ENCODE measurements at places on chromosomes 5 and 9.

DNA sequence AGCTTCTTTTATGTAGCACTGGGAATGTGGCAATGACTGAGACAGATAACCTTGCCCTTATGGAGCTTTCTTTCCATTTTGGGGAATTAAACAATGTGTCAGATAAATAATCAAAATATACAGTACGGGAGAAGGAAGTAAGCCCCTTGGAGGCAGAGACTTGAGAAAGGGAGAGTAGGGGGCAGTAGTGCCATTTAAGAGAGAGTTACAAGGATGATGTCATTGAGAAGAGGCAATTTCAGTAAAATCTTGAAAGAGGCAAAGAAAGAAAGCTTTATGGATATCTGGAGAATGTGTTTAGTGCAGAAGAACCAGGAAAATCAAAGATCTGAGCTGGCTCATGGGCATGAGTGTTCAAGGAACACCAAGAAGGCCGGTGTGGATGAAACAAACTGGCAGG lies 77.3 kb downstream of the KCTD16 start:
- DNase-seq, result no peak

- DNase-seq, result no peak
Measured at GRCh38 chr9:112887381-112887780, 3.3 kb downstream of the SLC46A2 start.

DNA sequence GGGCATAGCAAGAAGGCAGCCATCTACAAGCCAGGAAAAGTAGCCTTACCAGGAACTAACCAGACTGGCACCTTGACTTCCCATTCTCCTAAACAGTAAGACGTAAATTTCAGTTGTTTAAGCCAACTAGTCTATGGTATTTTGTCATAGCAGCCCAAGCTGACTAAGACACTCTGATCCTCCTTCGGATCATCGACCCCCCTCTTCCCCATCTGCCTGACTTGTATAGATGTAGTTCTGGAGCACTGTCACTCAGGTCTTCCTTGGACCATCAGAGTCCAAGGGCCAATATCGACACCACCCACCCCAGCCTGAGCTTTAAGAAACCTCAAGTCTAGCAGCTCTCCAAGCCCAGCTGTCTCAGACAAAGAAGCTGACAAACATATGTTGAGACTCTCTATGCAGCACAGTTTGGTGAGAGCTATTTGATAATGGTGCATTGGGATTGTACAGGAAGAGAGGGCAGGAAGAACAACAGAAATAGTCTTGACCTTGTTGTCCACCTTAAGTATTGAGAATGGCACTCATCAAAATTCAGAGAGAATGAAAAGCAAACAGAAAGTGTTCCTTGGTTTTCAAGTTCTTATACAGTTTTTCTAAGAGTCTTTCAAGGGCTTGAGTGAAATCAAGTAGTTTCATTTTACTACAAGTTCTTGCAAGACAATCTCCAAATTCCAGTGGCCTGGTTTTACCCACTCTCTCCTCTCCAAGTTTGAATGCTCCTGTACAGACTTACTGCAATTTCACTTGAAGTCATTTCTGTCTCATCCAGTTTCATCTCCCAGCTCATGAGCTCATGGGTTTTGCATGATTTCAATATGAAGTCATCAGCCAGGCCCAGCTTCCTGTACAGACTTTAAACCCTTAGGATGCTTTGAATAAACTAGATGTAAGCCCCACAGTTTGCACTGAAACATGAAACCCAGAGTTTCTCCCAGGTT lies 122.3 kb upstream of the RAI14 start:
- DNase-seq, result no peak

GRCh38 chr5:43037636-43038495 lies 2.3 kb downstream of the ANXA2R start:
- DNase-seq, result no peak

DNA sequence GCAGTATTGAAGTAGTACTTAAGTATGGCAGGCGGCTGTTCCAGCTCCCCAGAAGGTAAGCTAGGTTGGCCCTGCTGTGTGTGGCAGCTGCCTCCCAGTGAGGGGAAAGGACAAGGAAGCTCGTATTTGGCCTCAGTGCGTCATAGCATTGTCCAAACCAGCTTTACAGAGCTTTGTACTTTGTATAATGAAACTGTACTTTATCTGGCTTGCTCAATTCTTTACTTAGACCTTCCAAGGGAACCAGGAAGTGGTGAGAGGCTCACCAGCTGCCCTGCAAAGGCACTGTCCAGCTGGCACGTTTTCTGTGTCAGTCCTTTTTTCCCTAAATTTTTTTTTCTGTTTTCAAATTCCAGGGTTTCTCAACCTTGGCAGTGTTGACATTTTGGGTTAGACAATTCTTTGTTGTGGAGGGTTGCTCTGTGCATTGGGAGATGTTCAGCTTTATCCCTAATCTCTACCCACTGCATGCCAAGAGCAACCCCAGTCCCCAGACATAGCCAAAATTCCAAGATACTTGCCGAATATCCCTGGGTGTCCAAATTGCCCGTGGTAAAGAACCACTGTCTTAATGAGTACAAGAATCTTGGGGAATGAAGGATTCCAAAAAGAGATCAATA lies 474.5 kb downstream of the LRRC70 start:
- no peak for DNase-seq

DNA sequence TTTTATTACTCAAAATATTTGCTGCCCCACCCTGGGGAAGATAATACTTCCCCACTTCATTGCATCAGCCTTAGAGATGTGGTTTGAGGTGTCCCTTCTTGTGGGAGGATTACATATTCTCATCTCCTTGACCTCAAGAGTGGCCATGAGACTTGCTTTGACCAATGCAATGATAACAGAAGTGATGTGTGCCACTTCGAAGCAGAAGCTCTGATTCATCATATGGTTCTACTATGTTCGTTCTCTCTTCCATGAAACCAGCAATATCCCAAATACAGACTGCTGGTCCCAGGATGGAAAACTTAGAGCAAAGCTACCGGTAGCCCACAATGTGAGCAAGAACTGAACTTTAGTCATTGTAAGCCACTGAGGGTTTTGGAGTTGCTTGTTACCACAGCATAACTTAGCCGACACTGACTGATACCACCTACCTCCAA lies 92.0 kb downstream of the THBS4 start:
- DNase-seq, result no peak

GRCh38 chr5:50967563-50968355 lies 301.3 kb downstream of the PARP8 start:
- DNase-seq, result peak; percentile 72

GRCh38 chr9:109313351-109313750 lies 7.5 kb downstream of the EPB41L4B start:
- DNase-seq, result no peak

- no peak for DNase-seq
Measured at GRCh38 chr9:71446473-71447411, 321.6 kb downstream of the CEMIP2 start.

DNA sequence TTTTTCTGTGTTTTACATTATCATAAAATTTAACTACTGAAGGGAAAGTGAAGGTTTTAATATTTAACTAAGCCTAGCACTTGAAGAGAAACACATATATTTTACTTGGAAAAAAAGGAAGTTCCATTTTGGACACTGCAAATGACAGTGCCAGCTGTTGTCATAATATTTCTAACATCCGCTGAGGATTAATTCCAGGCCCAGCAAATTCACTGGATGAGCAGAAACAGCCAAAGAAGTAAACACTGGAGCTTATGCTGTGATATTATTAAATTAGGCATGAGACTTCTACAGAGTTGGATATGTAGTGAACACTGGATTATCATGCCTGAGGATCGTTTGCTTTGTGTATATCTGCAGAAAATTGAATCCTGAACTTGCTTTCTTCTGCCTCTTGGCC lies 67.6 kb downstream of the GHR start:
- DNase-seq, result no peak

GRCh38 chr9:96025995-96026602 lies 150.6 kb downstream of the ERCC6L2 start:
- no peak for DNase-seq
